ENCODE measurements at places on chromosomes 2 and 18. TPM values are rescaled to one million over a fixed set of nuclear protein-coding genes. Genes with fewer than 3 reads are reported as not detected.

DNA sequence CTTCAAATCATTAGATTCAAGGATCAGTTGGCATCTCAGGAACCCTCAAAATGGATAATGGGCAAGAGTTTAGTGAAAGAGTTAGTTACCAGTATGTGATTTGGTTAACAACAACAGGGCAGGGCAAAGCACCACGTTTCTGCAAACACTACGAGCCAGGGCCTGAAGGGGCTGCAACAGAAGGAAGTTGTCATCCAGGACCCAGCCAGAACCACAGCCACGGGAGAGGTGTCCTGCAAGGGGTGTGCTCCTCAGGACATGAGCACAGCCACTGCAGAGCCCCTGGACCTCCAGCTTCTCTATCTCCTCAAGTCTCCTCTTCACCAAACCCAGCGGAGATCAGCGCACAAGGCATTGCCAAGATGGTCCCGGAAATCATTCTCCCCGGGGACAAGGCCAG is 173.3 kb upstream of the PIEZO2 start:
- DNase-seq = no peak

- no peak for DNase-seq
Measured at GRCh38 chr2:198917926-198918720, 539.6 kb downstream of the SATB2 start.

GRCh38 chr2:224165901-224166319 is 126.8 kb upstream of the SERPINE2 start:
- no peak for DNase-seq

DNA sequence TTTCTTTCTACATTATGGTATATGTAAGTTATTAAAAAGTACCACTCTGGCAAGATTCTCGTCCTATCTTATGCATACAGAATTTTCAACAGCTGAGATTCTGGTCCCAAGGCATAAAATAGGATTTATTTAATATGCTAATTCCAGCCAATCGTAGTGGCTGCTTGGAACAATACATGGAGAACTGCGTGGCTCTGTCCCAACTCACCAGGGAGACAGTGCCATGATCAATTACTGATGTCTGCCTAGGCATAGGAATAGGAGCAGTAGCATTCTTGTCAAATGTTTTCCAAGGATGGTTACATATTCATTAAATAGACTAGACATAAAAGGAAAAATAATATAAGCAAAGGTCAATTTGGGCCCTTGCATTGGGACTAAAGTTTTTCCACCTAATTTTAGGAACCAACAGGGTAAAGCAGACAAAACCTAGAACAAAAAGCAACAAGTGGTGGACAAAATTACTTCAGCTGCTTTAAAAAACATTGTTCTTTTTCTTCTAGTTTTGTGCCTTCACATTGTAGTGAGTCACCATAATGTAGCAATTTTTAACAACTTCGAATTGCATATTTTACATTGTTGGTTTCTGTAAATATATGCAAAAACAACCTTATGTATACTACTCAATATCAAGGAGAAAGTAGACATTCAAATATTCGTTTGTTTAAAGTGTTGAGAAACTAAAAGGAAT is 232.8 kb upstream of the ATP5MC3 start:
- no peak for DNase-seq

GRCh38 chr2:174632841-174633622 is 35.4 kb upstream of the WIPF1 start:
- DNase-seq = no peak

DNA sequence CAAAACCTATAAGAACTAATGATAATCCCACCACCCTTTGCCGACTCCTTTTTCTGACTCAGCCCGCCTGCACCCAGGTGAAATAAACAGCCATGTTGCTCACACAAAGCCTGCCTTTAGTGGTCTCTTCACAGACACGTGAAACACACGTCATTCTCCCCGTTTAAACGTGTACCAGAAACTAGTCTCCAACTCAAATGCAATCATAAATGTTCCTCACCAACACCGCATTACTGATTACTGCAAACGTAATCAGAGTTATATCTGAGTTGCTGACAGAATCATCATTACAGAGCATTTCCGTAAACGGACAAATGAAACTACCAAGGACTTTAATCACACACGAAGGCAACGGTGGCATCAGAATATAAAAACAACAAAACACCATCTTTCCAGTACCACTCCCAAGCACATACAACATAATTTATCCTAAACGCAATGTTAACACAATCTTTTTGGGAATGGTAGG is 1.9 kb downstream of the CLK1 start:
- DNase-seq = no peak

DNA sequence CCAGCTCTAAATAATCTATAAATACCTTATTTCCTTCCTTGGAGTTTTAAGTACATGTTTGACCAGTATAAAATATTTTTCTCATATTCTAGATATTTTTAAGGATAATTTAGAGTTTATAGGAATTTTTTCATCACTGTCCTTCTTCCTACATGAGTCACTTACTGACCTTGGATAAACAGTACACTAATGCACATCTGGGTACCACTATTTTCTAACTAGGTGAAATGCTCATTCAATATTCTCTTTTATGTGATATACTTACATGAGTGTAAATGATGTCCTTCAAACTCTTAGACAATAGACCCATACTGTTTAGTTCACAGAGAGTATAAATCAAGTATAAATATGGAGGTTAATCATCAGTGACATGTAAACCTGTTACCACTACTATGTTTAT is 1574.2 kb upstream of the ACVR2A start:
- DNase-seq = no peak

- DNase-seq = no peak
Measured at GRCh38 chr2:38653380-38653714, 12.6 kb upstream of the GALM start.

GRCh38 chr2:22525681-22526080 is 859.3 kb upstream of the KLHL29 start:
- DNase-seq = no peak

DNA sequence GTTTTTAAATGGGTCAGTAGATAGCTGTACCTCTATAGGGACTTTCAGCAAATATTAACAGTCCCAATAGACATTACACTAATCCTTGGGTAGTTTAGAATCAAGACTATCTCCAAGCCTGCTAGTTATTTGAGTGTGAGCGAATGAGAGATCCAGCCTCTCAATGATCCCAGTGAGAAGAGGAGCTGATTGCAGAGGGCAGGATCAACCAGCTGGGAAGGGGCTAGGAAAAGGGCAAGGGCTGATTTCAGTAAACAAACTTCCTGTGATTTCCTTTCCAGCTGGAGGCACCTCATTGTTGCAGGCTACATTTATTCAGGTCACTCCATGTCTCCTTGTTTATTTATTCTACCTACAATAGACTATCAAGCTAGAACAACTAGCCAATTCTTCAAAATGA is 84.1 kb upstream of the CTNNA2 start:
- DNase-seq = no peak

DNA sequence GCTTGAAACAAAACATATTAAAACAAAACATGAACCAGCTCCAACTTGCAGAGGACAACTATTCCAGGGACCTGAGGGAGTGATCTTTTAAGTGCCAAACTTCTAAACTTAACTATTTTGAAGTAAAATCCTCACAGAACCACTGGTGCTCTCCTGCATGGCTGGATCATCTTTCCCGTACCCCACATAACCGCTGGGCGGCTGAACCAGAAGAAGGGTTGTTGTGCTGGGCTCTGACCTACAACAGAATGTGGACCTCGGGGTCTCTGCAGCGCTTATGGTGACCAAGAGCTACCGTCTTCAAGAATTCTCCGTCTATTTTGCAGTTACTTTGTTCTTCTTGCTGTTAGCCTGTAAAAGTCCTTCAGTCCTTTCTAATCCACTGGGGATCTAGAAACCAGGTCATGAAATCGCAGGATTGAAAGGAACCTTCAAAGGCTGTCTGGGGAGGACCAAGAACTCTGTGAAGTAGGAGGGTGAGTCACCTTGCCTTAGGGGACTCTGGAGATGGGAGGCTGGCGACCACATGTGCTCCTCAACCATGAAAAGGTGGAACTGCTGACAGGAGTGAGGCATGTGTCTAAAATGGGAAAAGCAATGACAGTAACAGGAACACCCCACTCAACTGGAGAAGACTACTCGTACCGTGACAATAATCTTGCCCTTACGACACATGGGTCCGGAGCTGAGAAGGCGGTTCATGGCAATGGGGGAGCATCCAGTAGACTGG is 46.6 kb downstream of the HDLBP start:
- DNase-seq = no peak

GRCh38 chr2:165839610-165840009 is 45.6 kb upstream of the GALNT3 start:
- no peak for DNase-seq

DNA sequence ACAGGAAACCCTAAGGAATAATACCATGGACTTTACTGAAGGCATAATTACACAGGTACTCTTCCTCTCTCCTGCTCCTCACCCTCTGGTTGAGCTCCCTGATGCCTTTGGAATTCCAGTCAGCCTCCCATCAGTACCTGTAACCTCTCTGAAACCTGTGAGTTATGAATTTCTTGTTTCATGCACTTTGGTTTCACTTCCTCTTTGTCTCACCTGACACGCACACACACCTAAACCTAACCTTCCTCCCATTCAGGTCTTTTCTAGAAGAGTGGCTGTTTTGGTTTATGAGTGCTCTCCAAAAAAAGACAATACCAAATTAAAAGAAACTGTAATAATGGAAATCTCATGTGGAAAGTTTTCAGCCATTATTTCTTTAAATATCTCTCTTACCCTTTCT is 451.3 kb upstream of the VWC2L start:
- DNase-seq = no peak

DNA sequence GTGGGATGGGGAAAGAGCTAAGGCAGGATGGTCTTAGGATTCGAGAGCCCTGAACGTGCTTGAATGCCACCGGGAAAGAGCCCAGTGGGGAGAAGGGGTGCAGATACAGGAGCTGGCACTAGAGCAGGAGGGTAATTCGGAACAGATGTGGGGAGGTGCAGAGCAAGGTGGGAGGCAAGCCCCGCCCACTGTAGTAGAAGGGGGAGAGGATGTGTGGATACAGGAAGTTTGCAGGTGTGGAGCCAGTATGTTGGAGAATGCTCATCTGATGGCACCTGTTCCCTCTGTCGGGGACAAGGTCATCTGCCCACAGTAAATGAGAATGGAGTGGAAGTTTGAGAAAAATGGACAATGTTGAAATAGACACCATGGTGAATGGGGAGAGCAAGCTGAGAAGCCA is 28.8 kb downstream of the CHST10 start:
- DNase-seq = no peak

DNA sequence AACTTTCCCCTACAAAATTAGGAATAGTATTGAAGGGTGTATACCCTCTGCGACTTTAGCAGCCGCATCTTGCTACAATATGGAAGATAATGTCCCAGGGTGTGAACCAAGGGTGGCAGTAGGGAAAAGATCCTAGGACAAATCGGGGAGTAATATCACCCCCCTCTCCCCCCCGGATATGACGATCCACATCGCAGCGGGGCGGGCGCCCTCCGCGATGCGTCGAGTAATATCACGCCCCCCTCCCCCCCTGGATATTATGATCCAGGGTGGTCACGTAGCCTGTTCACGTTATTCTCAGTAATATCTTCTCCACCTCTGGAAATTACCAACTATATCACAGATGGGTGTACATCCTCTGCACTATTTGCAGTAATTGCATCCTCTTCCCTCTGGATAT is 82.9 kb downstream of the DAPL1 start:
- DNase-seq = no peak

DNA sequence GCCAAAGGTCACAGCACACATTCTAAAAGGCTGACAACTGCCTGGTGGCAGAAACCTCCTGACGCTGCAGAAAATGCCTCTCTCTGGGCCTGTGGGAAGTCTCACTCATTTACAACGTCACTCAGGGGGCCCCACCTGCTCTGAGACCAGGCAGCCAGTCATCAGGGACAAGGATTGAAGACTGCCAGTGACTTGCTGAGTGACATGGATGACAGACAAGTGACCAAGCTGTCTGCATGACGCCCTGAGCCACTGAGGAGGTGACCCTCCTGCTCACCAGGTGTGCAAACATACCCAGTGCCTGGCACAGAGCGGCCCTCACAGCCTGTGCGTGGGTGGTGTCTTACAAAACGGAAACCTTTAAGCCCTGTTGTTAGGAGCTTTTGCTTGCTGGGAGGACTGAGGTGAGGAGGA is 392.4 kb downstream of the TNS1 start:
- DNase-seq = no peak

DNA sequence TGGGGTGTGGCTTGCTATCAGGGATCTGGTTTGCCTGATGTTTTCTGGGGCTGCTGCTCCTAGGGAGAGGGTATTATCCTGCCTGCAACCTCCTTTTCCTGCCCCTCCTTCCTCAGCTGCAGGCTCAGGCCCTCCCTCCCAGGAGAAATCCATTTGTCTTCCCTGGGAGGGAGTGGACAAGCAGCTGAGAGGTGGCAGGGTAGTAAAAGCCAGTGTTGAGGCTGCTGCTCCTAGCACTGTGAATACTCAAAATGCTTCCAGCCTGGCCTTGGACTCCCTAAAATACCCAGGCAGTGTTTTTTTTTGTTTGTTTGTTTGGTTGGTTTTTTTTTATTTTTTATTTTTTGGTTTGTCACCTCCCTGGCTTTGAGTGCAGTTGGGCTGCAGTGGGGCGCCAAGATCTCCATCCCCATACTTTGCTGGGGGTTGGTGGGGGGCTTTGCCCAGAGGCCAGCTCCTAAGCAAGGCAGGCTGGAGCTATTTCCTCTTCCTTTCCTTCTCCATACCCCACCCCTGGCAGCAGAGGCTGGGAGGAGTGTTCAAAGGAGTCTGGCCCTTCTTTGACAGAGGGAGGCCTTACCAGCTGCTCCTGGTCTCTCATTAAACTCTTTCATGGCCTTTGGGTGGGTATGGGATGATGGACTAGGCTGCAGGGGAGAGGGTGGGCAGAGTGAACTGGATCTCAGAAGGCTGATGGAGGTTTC is 13.6 kb downstream of the HOXD3 start:
- no peak for DNase-seq

- DNase-seq = no peak
Measured at GRCh38 chr2:20431772-20432171, 15.1 kb upstream of the RHOB start.

DNA sequence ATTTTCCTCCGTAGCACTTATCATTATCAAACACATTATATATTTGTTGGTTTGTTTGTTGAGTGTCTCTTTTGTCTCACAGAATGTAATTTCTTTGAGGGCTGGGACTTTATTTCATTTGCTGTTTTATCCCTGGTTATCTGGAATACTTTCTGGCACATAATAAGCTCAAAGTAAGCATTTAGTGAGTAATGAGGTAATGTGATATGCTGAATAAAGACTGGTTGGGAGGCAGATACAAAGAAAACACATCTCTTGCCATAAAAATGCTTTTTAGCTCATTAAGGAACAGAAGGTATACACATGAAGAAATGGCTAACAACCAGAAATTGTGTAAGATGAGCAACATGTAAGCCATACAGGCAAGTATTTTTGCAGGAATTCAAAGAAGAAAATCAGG is 1411.8 kb downstream of the LRP1B start:
- DNase-seq = no peak

- DNase-seq = no peak
Measured at GRCh38 chr2:16080071-16080470, 139.7 kb downstream of the MYCN start.

- no peak for DNase-seq
Measured at GRCh38 chr2:178163395-178163794, 30.9 kb upstream of the OSBPL6 start.

TMEM163 gene
- total RNA-seq = 0.09 TPM

PTCD3 gene
- 16.7 TPM for total RNA-seq

KIAA2012 gene
- not detected for total RNA-seq

TEX261 gene
- 26.9 TPM for total RNA-seq

SPDYA gene
- total RNA-seq = 1.7 TPM

SP140L gene
- total RNA-seq = 4.8 TPM

All from esophagus squamous epithelium (tissue), 5 donors.